Fibroblast of the aortic adventitia (primary cell): ENCODE measurements at places on chromosomes 2 and 18. TPM values are rescaled to one million over a fixed set of nuclear protein-coding genes. Genes with fewer than 3 reads are reported as not detected.

The CIB4 gene
- total RNA-seq: not detected in 2 replicates

The GALR1 gene
- under 0.01 TPM in 1 of 2 replicates, not detected in the other for total RNA-seq

The LRRC30 gene
- not detected in 2 replicates for total RNA-seq

The GALNT14 gene
- total RNA-seq: 0.72 TPM in 1 of 2 replicates, not detected in the other

The USP37 gene
- 14.8 and 16.1 TPM in 2 replicates for total RNA-seq
